ENCODE measurements at places on chromosomes 13 and 19.

GRCh38 chr19:11586331-11586730 is 8.9 kb upstream of the ACP5 start:
- DNase-seq = no peak

DNA sequence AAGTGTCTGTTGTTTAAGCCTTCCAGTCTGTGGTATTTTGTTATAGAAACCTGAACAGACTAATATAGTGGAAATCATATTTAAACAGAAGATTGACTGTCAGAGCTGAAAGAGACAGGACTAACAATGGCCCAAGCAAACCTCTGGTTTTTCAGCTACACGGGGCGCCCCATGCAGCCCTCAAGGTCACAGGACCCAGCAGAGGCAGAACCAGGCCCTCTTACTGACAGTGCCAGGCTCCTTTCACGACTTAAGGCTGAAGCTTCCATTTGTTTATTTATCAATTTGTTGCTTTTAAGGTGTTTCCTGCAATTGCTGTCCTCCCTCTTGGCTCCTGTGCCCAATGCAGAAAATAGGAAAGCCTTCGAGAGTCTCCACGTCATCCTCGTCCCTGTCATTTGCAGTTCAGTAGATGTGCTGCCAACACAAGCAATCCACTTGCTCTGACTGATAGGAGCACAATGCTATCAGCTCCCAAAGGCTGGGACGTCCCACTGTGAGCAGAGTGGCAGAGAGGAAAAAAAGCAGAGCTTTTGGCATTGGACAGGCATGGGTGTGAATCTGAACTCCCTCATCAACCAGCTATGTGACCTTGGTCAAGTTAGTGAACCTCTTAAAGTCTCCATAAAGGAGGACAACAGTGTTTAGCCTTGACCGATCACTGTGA is 10.5 kb upstream of the SLC7A1 start:
- no peak for DNase-seq

GRCh38 chr19:5145521-5146511 is 176.9 kb downstream of the KDM4B start:
- no peak for DNase-seq

- DNase-seq = no peak
These were observed 10.8 kb upstream of the HOMER3 start for GRCh38 chr19:18951721-18952281.

- no peak for DNase-seq
These were observed 384.3 kb downstream of the EFNB2 start for GRCh38 chr13:106151056-106151699.

GRCh38 chr13:109146912-109147647 is 517.7 kb downstream of the MYO16 start:
- DNase-seq = no peak

GRCh38 chr13:73173279-73173811 is 114.5 kb downstream of the KLF5 start:
- DNase-seq = no peak

DNA sequence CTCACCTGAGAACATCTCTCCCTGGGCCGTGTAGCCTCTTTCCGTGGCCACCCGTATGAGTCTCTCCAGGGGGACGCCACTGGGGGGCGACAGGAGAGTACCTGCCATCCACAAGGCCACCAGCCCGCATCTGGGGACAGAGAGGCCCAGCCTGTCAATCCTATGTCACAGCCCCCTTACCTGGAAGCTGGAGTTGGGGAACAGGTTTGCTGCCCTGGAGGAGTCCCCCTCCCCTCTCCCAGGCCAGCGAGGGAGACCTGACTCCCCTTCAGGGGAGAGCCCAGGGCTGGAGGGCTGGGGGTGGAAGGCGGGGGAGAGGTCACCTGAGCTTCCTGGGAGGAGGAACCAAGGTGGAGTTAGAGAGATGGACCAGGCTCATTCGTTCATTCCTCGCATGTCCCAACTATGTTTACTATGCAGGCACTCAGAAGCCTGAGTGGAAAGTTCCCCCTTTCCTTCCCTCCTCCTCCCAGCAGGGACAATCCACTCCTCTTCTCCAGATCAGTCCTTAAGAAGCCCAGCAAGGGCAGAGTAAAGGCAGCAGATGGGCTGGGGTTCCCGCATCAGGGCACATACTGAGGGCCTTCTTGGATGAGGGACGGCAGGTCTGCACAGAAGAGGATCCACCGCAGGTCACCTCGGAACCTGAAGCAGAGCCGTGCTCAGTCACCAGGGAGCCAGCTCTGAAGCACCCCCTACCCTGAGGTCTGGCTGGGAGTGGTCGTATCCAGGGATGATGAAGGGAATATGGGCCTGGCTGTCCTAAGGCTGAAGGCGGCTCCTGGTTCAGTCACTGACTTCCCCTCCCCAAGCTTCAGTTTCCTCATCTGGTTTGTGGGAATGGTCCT is 5.5 kb downstream of the ACTMAP start:
- DNase-seq = peak; percentile 29

DNA sequence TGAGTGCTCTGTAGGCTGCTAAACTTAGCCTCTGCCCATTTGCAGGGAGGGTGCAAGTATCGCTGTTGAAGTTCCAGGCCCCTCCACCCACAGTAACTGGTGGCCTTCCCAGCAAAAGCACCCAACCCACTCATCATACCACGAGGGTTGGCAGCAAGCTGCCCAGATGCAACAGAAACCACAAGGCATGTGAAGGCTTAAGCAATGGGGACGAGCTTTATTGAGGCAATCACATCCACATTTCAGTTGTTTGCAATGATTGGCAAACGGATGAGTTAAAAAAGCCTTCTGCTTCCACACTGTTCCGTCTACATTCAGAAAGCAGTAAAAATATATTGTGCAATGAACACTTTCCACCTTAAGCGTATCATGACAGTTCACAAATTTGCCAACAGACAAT is 10.3 kb downstream of the GJB6 start:
- DNase-seq = no peak

- DNase-seq = no peak
These were observed 167.1 kb downstream of the FGF9 start for GRCh38 chr13:21837841-21838551.

DNA sequence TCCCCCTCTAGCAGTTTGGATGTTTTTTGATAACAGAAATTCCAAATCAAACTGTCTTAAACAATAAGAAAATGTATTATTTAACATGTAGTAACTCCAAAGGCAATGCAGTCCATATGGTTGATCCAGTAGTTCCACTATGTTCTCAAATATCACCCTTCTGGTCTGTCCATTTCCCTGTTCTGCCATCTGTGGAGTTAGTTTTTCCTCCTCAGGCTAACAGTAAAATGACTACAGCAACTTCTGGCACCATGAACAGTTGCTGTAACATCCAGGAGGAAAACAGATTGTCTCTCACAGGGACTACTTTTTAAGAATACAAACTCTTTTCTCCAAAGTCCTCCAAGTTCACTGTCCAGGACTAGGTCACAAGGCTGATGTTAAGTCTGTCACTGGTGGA is 455.4 kb downstream of the FGF14 start:
- no peak for DNase-seq

GRCh38 chr19:18903156-18904037 is 7.4 kb upstream of the CERS1 start:
- DNase-seq = no peak

GRCh38 chr19:11767633-11768133 is 883 bp downstream of the ZNF441 start:
- DNase-seq = peak; percentile 30

Data from activated naive CD4-positive, alpha-beta T cell treated with Interleukin-2 at 50 U/mL for 16 hours (primary cell).